ENCODE measurements at places on chromosomes 1 and 21. TPM values are rescaled to one million over a fixed set of nuclear protein-coding genes. Genes with fewer than 3 reads are reported as not detected.

Gene PHLDA3
- total RNA-seq: 98.2 TPM

Gene GABRD
- not detected for total RNA-seq

Gene PCAT6
- not detected for total RNA-seq

Gene HSF2BP
- total RNA-seq: 0.83 TPM

Gene RIIAD1
- total RNA-seq: 11.4 TPM

Gene NPL
- 9.7 TPM for total RNA-seq

Gene UCK2
- total RNA-seq: 13.2 TPM

Gene MT1HL1
- total RNA-seq: not detected

Gene GUCA2B
- not detected for total RNA-seq

Gene SPRR3
- total RNA-seq: not detected

Gene F13B
- total RNA-seq: not detected
